Aorta (tissue), 5 donors: ENCODE measurements at places on chromosomes 13 and 19.

- peak; percentile 78 for DNase-seq
Measured at GRCh38 chr13:36130552-36131221, 495 bp downstream of the DCLK1 start.

- DNase-seq: no peak
Measured at GRCh38 chr13:38418286-38418685, 68.6 kb downstream of the UFM1 start.

- no peak for DNase-seq
Measured at GRCh38 chr13:110445183-110445582, 116.3 kb downstream of the RAB20 start.

- DNase-seq: no peak
Measured at GRCh38 chr13:40534456-40534855, 132.0 kb downstream of the FOXO1 start.

- no peak for DNase-seq
Measured at GRCh38 chr13:54768214-54768613, 1739.6 kb downstream of the OLFM4 start.

DNA sequence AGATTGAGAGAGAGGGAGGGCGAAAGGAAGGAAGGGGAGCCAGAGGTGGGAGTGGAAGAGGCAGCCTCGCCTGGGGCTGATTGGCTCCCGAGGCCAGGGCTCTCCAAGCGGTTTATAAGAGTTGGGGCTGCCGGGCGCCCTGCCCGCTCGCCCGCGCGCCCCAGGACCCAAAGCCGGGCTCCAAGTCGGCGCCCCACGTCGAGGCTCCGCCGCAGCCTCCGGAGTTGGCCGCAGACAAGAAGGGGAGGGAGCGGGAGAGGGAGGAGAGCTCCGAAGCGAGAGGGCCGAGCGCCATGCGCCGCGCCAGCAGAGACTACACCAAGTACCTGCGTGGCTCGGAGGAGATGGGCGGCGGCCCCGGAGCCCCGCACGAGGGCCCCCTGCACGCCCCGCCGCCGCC lies at the start of gene TNFSF11:
Gene TNFSF11 (plus strand): TSS at position 142 of the 400 bp plus-strand sequence. CDS start 152 bp downstream, at position 294.
- DNase-seq: no peak

- DNase-seq: no peak
Measured at GRCh38 chr13:60273971-60274527, 110.3 kb upstream of the DIAPH3 start.

GRCh38 chr19:34540811-34541557 lies 59.4 kb downstream of the WTIP start:
- DNase-seq: no peak

- DNase-seq: no peak
Measured at GRCh38 chr19:41861116-41861768, 1.2 kb downstream of the RPS19 start.

- peak; percentile 84 for DNase-seq
Measured at GRCh38 chr19:40165362-40165937, 25.8 kb upstream of the MAP3K10 start.

DNA sequence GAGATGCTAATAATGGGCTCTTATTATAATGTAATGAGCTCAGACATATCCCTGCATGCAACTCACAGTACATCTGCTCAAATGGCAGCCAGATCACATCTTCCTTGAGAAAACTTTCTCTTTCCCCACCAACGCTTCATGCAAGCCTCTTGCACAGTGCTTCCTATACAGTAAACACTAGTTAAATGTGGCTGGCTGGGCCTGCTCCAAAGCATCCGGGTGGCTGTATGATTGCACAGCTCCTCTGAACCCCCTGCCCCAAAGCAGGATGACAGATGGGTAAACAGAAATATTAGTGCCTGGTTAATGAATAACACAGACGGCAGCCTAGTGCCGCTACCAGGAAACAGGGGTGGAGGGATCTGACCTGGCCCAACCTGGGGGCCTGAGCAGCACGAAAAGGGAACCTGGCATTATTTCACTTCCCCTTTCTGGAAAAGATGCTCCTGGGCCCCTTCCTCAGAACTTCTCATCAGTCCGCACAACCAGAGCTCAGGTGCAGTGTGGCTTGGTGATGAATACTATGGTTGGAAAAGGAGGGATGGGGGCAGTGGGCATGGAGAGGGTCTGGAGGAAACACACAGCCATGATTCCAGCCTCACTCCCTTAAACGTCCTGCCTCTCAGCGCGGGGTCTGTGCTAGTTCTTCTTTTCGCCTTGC lies 10.8 kb downstream of the FFAR2 start:
- no peak for DNase-seq

DNA sequence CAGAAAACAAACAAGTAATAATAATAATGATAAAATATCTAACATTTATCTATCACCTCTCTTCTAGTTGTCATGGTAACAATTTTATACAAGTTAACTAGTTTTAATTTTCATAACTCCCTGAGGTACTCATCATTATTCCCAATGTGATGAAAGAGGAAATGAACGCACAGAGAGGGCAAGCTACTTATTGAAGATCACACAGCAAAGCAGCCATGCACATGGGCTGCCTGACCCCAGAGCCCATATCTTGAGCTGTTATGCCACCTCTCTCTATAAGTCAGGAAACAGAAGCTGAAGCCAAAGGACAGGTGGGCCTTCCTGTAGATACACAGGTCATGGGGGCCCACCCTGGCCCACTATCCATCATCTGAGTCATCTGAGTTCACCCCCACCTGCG lies 4.9 kb upstream of the KLK4 start:
- DNase-seq: no peak

GRCh38 chr13:107834717-107835116 lies 380.6 kb downstream of the LIG4 start:
- DNase-seq: no peak

GRCh38 chr13:109154966-109155761 lies 525.8 kb downstream of the MYO16 start:
- no peak for DNase-seq

DNA sequence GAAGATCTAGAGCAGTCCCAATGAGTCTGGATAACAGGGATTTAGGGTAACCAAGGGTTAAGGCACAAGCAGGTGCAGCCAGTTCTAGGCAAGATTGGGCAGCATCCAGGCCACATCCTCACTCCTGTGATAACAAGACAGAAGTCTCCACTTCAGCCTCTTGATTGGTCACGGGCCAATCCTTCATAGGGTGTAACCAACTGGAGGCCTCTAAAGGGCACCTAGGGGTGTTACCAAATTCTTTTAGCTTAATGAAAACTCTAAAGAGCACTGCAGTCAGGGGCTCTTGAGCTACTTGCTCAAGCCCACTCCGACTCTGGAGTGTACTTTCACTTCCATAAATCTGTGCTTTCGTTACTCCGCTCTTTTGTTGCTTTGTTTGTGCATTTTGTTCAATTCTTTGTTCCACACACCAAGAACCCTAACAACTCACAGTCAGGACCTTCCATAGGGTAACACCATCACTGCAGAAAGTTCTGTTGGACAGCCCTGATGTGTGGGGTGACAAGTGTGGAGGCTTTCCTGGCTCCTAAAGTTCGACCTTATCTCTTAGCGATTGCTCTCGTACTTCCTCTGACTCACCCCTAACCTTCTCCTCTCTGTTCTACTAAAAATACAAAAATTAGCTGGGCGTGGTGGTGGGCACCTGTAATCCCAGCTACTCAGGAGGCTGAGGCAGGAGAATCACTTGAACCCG lies 36.1 kb downstream of the ZSWIM9 start:
- DNase-seq: no peak

- no peak for DNase-seq
Measured at GRCh38 chr13:102702965-102703725, 8.3 kb upstream of the METTL21C start.

GRCh38 chr19:40139533-40140287 lies 49.0 kb upstream of the ZNF780A start:
- DNase-seq: no peak

DNA sequence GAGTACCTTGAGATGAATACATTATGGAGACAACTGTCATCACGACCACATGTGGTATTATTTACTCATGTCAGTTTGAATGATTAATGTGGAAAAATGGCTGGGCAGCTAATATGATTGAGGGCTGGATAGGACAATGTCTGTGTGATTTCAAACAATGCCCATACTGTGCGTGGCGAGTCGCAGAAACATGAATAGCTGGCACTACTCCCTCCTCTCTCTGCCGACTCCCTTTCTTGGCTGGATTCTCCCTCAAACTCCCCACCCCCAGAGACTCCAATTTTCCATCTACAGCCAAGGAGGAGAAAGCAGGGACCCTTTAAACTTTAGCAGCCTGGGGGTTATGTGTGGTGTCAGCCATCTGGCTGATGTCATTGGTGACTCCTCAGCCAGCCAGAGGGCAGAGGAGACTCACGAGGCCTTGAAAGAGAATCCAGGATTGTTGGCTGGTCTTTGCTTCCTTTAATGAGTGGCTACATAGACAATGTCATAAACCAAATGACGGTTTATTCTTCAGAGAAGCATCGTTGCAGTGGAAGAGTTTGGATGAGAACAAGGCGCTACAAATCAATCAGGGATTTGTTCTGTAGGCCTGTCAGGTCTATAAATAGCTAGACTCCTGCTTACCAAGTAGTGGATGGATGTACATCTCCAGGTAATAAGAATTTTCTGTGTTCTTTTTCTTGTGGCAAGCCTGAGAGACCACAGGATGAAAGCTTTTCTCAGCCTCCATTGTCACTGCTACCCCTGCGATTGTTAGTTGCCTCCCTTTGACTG lies 165.6 kb downstream of the DLEU7 start:
- no peak for DNase-seq

- no peak for DNase-seq
Measured at GRCh38 chr19:11463391-11463790, 17.5 kb downstream of the ELAVL3 start.

DNA sequence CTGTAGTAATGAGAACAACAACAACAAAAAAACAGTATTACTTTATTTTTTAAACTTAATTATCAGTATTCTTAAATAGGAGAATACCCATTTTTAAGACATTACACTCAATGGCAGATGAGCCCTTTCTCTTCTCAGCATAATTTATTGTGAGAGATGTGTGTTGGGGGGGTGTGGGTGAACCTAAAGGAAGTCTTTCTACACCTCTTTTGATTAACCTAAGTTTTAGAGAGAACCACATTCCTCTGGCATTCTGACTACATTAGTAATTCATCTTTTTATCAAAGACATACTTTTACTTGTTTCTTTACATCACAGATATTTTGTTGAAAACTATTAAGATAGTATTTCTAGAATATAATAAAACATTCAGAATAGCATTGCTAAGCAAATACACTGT lies 890.9 kb downstream of the PCDH9 start:
- no peak for DNase-seq

DNA sequence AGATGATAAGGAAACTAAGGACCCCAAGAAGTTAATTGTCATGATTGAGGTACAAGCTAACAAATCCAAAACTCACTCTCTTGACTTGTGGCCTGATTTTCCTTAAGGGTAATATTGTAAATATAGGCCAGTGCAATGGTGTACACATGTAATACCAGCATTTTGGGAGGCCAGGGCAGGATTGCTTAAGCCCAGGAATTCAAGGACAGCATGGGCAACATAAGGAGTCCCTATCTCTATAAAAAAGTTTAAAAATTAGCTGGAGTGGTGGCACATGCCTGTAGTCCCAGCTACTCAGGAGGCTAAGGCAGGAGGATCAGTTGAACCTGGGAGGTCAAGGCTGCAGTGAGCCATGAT lies 28.7 kb upstream of the GARRE1 start:
- no peak for DNase-seq

GRCh38 chr13:40440990-40441820 lies 225.2 kb downstream of the FOXO1 start:
- peak; percentile 76 for DNase-seq

DNA sequence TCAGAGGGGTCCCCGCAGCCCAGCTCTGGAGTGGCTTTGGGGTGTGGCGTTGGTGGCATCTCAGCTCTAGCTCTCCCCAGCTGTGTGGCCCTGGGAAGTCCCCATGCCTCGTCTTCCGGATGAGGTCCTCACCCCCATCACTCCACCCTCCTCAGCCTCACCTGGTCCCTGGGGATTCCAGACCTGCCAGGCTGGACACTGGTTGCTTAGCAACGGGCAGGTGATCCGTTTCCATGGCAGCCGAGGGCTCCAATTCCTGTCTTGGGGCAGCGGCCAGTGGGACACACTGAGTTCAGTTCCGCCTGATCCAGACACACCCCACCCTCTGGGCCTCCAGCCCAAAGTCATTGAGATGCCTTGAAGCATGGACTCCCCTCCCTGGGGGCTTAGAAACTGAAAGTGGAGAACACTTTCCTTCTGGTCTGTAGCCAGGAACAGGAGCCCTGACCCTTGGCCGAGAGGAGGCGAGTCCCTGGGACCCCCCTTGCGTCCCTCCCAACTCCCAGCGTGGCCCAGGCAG lies 7.7 kb upstream of the MISP start:
- no peak for DNase-seq

GRCh38 chr13:24146961-24147569 lies 13.5 kb upstream of the SPATA13 start:
- no peak for DNase-seq
